ENCODE measurements at places on chromosomes 16 and 17.

DNA sequence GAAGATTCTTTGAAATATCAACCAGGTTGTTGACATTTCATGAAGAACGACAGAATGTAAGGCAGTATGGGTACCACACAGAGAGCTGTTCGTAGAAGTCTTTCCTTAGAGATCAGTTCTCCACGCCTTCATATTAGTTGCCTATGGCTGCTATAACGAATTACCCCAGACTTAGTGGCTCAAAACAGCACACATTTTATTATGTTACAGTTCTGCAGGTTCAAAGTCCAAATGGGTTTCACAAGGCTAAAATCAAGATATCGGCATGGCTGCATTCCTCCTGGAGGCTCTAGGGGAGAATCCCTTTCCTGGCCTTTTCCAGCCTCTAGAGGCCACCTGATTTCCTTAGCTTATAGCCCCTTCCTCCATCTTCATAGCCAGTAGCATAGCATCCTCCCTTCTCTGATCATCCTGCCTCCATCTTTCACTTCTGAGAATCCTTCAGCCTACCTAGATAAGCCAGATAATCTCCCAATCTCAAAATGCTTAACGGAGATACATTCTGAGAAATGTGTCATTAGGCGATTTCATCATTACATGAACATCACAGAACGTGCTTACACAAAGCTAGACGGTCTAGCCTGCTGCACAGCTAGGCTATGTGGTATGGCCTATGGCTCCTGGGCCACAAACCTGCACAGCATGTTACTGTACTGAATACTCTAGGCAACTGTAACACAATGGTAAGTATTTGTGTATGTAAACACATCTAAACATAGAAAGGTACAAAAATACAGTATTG lies 26.0 kb downstream of the ERCC4 start:
- DNase-seq, result no peak

DNA sequence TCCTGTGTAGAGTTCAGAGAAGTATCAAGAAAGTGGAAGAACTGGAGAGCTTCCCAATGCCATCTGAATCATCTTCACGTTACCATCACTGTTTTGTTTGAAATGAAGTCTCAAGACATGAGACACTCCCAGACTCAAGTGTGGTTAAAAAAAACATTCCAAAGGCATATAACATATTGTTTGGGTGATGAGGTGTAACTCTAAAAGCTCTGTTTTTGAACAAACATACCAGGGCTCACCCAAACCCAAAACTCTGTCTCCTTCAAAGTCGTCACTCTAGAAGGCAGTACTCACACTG lies 6.3 kb upstream of the ZCCHC14 start:
- no peak for DNase-seq

- no peak for DNase-seq
Measured at GRCh38 chr17:82108496-82108945, 10.5 kb upstream of the FASN start.

- DNase-seq, result no peak
Measured at GRCh38 chr16:48162839-48163410, 7.1 kb upstream of the ABCC12 start.
